Fibroblast of villous mesenchyme (primary cell): ENCODE measurements at places on chromosomes 12 and 14. TPM values are rescaled to one million over a fixed set of nuclear protein-coding genes. Genes with fewer than 3 reads are reported as not detected.

Gene ZC2HC1C
- 0.64 and 2.2 TPM in 2 replicates for total RNA-seq

Gene GNPTAB
- total RNA-seq: 39.3 and 86.8 TPM in 2 replicates

Gene STON2
- total RNA-seq: 0.32 TPM in 1 of 2 replicates, not detected in the other

Gene CMKLR1
- total RNA-seq: 1.7 and 1.9 TPM in 2 replicates

Gene CYP27B1
- total RNA-seq: 0.97 and 3.0 TPM in 2 replicates

Gene PRH2
- total RNA-seq: 0.32 and 0.43 TPM in 2 replicates

Gene LGR5
- total RNA-seq: not detected in 2 replicates

Gene SYNE2
- 13.4 and 15.8 TPM in 2 replicates for total RNA-seq

Gene TAS2R8
- 0.32 and 0.43 TPM in 2 replicates for total RNA-seq

Gene TAS2R7
- total RNA-seq: 0.32 TPM in 1 of 2 replicates, not detected in the other
